ENCODE measurements at places on chromosomes 12 and 14.

GRCh38 chr14:51884086-51884927 is 23.9 kb downstream of the GNG2 start:
- no peak for DNase-seq

GRCh38 chr12:65877836-65878235 is 53.6 kb downstream of the HMGA2 start:
- DNase-seq: no peak

DNA sequence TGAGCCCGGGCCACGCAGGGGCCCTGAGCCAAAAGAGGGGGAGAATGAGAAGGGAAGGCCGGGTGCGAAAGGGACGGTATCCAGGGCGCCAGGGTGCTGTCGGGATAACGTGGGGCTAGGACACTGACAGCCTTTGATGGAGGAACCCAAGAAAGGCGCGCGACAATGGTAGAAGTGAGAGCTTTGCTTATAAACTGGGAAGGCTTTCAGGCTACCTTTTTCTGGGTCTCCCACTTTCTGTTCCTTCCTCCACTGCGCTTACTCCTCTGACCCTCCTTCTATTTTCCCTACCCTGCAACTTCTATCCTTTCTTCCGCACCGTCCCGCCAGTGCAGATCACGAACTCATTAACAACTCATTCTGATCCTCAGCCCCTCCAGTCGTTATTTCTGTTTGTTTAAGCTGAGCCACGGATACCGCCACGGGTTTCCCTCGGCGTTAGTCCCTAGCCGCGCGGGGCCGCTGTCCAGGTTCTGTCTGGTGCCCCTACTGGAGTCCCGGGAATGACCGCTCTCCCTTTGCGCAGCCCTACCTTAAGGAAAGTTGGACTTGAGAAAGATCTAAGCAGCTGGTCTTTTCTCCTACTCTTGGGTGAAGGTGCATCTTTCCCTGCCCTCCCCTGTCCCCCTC is 3.0 kb downstream of the SSTR1 start:
- DNase-seq: no peak

DNA sequence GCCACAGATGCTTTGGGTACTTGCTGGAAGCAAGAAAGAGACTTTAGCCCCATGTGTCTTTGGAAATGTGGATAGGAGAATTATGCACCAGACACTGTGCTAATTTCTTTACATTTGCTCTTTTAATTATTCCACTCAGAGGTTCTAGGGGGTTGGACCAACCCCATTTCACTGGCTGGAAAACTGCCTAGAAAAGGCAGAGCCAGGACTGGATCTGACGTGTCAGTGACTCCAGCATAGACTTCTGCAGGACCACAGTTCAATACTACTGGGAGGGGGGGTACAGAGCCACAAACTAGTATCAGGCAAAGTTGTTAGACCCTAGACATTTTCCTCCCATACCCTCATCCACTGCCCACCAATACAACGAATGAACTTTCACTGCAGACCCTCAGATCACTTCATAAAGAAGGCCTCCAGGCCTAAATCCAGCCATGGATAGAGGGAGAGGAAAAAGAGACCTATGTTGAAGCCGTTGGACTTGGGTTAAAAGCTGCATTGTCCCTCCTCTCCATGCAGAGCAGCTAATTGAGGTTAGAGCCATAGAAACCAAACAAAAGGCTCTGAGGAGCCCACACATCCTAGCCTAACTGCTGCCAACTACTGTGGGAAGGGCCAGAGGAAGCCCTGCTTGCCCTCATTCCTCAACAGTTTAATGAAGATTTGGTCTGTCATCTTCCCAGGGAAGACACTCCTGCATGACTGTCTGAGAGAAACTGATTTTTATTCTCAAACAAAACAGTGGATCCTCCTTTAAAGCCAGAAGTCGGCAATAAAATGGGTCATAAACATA is 68.7 kb downstream of the STON2 start:
- DNase-seq: no peak

DNA sequence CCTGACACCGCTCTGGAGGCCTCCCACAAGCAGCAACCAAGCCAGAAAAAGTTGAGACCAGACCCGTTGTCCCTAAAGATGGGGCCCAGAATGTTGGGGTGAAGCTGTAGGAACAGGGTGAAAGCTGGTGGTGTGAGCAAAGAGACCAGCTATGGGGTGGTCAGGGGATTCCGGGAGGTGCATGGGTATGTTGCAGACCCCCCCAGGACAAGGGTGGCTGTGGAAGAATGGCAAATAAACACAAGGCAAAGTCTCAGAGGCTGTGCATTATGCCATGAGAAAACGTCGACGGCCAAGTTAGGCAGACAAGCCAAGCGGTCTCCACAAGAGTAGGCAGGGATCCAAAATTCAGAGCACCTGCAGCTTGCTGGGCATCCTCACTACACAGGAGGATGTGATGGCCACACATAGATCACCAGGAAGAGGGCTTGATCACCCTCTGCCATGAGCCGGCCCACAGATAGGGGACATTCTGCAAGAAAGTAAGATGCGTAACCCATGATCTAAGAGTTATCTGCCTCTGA is 58.8 kb upstream of the KCNA1 start:
- no peak for DNase-seq
